ENCODE measurements at places on chromosomes 5 and 9.
A peak's percentile ranks its signal among the peaks of the same experiment; 100 is the strongest.

DNA sequence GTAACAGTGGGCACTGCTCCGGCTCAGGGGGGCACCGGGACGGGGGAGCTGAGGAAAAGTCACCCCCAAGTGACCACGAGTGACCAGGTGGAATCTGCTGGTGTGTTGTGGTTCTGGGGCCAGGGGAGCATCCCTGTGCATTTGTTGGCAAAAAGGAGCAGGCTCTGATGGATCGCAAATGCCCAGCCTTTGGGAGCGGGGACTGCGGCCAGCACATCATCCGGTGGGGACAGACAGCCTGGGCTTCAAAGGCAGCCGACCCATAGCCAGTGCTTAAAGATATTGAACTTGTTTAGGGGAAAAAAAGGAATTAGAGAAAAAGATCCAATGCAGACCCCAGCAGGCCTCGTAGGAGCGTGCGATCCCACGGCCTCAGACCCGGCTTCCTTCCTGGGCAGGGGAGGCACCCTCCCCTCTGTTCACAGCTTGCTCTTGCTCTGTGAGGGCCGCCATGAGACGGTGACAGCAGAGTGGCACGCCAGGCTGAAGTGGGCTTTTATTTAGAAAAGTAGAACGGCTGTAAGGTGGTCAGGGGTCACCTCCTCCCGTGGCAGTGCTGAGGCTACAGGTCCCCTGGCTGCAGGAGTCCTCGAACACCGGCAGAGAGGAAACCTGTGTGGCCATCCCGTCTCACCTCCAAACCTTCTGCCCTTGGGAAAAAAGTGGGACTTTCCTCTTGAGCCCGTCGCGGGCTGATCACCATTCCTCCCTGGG lies 41.2 kb downstream of the COL5A1 start:
- ATAC-seq: no peak

DNA sequence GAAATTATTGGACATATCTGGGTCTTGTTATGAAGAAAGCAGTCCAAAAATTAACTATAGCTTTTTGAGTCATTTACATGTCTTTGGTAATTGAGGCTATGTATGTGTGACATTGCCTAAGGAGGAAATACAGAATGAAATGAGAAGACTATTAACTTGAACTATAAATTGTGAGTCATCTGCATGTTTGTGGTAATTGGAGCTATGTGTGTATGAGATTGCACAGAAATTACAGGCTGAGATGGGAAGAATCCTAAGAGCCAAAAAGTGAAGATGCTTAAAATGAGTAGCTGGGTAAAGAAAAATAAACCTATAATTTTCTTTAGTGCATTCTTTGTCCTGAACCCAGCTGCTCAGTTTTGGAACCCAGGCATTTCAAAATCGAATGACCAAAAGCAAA lies 747.6 kb upstream of the EDIL3 start:
- no peak for ATAC-seq

DNA sequence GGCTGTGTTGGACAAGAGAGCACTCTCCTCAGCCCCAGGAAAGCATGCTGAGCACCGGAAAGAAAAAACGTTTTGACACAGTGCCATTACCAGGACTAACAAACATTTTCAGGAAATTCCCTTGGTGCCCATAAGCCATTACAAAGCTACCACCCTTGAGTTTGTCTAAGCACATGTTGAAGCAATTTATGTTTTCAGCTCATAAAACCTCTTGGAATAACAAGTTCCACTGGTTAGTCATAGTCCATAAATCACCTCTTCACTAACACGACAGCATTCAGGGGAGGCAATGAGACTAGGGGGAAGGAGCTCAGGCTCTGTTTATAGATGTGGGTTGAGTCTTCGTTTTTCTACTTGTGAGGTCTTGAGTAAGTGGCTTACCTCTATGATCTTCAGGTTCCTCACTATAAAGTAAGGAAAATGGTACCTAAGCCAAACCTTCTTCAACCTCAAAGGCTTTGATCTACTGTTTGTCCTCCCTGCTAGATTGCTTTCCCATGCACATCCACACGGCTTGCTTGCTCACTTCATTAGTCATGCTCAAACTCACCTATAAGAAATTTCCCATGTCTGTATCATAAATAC lies 65.4 kb downstream of the DRD1 start:
- ATAC-seq: peak; percentile 49

DNA sequence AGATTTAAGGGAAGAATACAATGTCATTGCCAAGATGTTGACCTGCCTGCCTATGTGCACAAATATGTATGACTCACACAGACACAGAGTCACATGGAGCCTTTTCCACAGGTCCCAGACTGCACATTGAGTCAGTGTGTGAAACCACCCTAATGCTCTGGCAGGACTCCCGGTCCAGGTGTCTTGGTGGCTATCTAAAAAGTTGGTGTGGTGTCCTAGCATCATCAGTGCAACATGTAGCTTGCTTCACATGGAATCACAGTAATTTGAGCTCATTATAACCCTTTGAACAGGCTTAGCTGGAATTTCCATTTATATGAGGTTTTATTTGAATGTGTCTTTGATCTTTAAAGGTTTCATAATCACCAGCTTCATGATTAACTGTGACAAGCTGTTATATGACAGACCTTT lies 10.7 kb downstream of the IFNA5 start:
- ATAC-seq: peak; percentile 93

DNA sequence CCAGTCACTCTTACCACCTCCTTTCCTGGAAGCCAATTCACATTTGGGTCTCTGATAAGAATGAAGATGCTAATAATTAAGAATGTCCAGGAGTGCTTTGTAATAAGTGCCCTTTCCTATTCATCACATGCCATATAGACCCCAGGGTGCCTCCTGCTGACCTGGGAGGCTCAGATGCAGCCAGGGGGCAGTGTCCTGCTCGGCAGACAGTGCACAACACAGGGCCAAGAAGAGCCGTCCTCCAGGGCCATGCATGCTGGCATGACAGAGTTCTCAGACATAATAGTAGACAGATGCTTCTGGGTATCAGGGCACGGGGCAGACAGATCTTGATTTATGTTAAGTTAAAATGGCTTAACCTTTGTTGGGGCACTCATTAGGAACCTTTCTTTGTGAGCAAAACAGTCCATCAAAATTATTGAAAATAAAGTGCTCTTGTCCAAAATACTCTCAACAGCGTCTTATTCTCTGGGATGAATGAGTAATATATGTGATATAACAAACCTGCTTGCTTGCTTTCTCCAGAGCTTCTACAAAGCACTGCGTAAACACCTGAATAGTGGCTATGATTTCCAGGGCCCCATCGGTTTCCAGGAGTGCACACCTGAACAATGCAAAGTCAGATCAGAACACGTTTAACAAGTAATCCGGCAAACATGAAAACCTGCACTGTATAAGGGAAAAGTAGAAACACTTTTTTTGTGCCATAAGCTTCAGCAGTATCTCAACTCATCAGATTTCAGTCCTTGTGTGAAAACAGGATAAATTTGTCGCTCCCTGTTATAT lies 192.7 kb downstream of the FANCC start:
- peak; percentile 37 for ATAC-seq

DNA sequence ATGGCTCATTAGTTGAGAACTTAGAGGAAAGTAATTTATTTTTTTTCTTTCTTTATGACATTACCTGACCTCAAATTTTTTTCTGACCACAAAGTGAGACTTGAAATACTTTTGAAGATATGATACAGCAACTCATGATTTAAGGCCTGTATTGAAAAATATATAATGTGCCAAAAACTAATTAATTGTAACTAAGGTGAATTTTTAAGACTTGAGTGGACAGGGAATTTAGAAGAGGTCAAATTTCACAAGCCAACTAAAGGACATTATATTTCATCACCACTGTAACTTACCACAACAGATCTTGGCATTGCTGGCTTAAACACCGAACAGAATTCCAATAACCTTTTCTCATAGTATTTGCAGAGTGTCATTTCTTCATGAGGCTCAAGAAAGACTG lies 1.8 kb downstream of the CCNH start:
- ATAC-seq: no peak

DNA sequence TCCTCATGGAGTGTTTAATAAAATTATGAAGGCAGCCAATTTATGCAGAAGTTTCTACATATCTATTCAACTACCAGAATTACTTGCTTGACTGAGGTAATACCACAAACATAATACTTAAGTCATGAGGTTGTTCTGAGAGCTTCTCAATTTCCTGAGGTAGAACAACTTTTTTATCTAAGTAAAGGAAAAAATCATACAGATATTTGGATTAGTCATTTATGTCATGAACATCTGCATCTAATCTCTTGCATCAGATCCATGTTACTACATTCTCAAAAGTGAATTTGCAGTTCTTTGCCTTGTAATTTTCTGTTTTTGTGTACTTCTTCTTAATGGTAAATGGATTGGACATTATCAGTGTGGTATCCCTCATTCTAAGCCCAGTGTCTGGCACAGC lies 60.4 kb upstream of the RGMB start:
- ATAC-seq: no peak

DNA sequence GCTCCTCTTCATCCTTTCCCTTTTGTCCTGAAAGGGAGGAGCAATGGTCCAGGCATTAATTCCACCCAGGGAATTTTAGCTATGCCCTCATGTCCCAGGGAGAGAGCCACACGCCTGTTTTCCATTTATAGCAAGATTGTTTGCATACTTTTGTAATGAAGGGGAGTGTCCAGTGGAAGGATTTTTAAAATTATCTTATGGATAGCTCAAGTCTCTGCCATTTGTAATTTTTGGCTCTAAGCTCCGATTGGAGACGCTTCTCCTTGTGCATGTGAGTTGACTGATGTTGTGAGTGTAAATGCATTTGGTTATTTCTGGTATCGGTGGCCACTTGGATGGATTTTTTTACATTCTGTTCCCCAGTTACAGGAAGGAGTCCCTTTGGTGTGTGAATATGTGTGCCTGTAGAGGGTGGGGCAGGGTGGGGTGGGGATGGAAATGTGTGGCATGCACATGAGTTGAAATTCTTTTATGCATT lies 7.2 kb upstream of the RPL26L1 start:
- no peak for ATAC-seq
